ENCODE measurements at places on chromosomes 16 and 17.

DNA sequence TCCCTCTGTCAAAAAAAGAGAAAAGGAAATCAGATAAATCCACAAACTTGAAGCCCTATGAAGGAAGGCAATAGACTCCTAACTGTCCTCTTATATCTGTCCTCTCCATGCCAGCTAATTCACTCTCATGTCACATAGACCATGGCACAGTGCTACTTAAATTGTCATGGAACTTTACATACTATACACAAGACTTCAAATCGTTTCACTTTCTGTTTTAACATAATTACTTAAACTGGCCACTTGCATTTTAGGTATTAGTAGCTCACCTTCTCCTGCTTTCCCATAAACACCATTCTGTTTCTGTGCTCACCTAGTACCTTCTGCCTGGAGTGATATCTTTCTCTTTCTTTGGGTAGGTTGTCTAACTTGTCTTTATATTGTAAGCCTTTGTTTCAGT is 816.7 kb upstream of the KIF2B start:
- no peak for DNase-seq

GRCh38 chr16:89383095-89384003 is 107.0 kb downstream of the ANKRD11 start:
- no peak for DNase-seq

DNA sequence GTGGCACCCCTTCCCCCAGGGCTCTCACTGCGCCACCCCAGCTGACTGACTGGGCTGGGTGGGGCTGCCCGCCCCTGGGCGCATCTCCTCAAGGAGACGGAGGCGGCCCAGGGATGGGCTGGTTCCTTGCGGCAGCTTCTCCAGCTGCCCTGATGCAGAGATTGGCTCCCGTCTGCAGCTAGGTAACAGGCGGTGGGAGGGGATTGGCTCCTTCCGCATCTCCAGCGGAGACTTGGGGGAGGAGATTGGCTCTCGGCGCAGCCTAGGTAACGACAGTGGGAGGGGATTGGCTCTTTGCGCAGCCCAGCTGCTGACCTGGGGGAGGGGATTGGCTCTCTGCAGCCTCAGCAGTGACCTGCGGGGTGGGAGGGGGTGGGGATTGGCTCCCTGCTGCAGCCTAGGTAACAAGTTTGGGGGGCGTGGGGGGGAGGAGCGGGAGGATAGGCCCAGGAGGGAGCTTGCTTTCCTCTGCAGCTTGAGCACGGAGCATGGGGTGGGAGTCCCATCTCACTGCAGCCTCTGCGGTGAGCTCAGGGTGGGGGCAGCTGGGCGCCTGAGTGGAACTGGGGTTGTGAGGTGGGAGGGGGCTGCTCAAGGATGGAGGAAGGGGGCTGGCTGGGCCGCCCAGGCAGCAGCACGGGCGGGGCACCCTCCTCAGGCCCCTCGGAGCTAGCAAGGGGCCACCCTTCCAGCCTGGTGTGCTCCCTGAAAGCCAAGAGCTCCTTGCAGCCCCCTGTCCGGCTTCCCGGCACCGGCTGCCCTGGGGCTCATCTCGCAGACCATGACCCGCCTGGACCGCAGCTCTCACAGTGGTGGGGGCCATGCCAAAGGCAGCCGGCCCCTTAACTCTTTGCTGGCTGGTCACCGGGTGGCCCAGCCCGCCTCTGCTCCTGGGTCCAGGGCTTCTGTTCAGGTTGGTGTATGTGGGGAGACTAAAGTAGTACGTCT is 6.4 kb downstream of the NFE2L1 start:
- peak; percentile 94 for DNase-seq

DNA sequence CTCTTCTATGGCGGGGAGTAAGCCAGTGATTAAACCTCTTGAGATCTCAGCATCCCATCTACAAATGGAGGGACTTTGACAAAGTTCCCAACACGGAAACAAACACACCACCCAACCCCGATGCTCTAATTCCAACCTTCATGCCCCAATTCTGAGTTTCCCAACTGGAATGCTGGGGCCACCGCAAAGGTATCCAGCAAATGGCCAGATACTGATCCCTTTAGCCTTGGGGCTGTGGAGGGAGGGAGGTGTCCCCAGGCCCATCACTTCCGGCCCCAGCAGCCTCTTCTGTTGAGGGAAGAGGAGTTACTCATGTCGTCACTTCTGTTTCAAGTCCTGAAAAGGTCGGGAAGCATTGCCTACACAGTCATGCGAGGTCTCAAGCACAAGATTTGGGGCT is 154.8 kb upstream of the RPH3AL start:
- no peak for DNase-seq

DNA sequence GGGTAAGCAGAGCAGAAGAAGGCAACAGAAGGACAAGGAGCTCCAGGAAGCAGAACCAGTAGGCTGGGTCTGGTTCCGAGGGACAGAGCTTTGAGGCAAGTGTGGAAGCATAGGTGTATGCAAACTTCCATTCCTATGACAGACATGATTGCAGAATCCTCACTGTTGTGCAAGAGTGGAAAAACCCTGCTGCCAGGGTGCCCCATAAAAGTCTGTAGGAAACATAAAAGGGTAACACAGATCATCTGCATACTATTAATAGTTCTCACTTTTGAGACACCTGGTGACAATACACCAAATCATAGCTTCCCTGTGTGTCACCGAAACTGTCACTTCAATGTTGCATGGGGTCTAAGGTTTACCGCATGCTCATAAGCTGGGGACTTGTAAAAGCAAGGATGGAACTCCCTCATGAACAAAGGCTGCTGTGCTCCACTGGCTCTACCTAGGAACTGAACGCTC is 39.7 kb downstream of the ARHGAP17 start:
- DNase-seq = no peak

DNA sequence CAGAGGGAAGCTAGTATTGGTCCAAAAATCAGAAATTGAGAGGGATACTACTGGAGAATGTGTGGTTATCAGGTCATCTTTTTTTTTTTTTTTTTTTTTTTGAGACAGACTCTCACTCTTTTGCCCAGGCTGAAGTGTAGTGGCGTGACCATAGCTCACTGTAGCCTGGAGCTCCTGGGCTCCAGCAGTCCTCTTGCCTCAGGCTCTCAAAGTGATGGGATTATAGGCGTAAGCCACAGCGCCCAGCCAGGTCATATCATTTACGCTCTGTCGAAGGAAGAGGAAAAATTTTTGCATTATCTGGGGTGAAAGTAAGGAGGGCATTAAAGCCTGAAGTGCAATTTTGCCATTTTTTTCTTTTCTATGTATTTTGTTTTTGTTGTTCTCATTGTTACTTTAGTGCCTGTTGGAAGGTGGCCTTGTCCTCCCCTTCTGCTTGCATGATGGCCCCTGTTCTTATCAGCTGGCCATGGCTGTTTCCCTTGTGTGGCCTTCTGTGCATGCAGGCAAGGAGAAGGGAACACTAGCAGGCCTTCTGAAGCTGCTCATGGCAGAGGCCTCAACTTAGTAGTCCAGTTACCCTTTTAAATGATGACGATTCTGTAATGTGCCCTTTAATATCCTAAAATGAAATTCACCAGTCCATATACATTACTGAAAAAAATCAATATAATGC is 118.3 kb downstream of the SPECC1 start:
- DNase-seq = no peak

- peak; percentile 16 for DNase-seq
Observed at GRCh38 chr17:47254403-47254943, 846 bp downstream of the ITGB3 start.

GRCh38 chr16:29876217-29876593 is 13.2 kb upstream of the CDIPT start:
- no peak for DNase-seq

- DNase-seq = peak; percentile 6
Observed at GRCh38 chr17:1720856-1721386, 3.6 kb upstream of the WDR81 start.

GRCh38 chr17:2955931-2956582 is 107.3 kb downstream of the OR1D5 start:
- DNase-seq = no peak

GRCh38 chr17:37019117-37019740 is 70.5 kb downstream of the AATF start:
- DNase-seq = no peak

DNA sequence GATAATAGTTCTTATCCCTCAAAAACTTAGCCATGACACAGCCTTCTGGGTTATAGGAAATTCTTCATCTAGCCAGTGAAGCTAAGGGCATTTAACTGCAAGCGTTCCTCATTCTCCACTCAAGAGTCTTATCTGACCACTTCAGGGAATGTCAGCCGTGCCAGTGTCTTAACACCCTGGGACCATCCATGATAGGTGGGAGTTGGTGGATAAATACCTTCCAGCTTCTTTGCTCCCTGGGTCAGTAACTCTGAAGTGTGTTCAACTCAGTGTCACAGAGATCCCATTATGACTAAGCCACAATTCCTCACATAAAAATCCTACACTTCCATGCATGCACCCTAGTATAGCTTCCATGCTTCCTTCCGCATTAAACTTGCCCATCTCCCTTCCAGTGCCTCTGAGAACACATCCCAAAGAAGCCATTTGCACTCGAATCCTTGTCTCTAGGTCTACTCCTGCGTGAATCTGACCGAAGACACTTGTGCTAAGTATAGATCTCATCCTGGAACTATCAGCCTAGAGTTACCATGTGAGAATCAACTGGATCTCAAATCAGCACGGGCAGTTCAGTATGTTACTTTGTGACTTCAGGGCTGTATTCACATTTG is 264.3 kb upstream of the MAF start:
- no peak for DNase-seq

- no peak for DNase-seq
Observed at GRCh38 chr17:57067781-57068180, 17.3 kb upstream of the AKAP1 start.
